Chondrocyte (in vitro differentiated cells): ENCODE measurements at places on chromosomes 16 and 17.

DNA sequence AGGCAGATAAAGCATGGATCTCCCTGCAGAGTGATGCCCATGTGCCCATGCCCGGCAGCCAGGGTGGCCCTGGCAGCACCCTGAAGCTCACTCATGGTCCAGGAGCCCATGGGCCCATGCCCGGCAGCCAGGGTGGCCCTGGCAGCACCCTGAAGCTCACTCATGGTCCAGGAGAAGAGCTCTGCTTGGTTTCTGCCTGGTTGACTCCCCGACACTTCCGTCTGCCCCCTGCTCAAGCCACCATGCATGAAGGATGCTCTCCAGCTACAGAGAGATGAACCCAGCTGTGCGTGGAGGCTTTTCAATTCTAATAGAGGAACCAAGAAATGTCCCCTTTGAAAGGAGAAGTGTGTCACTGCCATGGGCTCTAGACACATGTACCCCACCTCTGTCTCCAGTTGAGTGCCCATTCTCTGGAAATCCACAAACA is 8.7 kb downstream of the CCL17 start:
- H3K4me1 ChIP-seq, result peaks cover 19% of the 10 kb centered on the region
- H3K4me3 ChIP-seq, result no peak overlapping the region
- no peaks in the 10 kb centered on the region for H3K36me3 ChIP-seq
- DNase-seq, result no peak
- H3K27ac ChIP-seq, result no peak overlapping the region

GRCh38 chr16:6081320-6081976 is 983.9 kb upstream of the EEF2KMT start:
- H3K27ac ChIP-seq, result no peak overlapping the region
- no peaks in the 10 kb centered on the region for H3K36me3 ChIP-seq
- H3K27me3 ChIP-seq, result no peaks in the 10 kb centered on the region
- no peak overlapping the region for H3K4me3 ChIP-seq
- H3K4me1 ChIP-seq, result no peaks in the 10 kb centered on the region

GRCh38 chr16:1500465-1501150 is 7.4 kb downstream of the TELO2 start:
- H3K27me3 ChIP-seq, result no peaks in the 10 kb centered on the region
- H3K27ac ChIP-seq, result no peak overlapping the region
- no peak for DNase-seq
- H3K36me3 ChIP-seq, result peaks cover 11% of the 10 kb centered on the region

DNA sequence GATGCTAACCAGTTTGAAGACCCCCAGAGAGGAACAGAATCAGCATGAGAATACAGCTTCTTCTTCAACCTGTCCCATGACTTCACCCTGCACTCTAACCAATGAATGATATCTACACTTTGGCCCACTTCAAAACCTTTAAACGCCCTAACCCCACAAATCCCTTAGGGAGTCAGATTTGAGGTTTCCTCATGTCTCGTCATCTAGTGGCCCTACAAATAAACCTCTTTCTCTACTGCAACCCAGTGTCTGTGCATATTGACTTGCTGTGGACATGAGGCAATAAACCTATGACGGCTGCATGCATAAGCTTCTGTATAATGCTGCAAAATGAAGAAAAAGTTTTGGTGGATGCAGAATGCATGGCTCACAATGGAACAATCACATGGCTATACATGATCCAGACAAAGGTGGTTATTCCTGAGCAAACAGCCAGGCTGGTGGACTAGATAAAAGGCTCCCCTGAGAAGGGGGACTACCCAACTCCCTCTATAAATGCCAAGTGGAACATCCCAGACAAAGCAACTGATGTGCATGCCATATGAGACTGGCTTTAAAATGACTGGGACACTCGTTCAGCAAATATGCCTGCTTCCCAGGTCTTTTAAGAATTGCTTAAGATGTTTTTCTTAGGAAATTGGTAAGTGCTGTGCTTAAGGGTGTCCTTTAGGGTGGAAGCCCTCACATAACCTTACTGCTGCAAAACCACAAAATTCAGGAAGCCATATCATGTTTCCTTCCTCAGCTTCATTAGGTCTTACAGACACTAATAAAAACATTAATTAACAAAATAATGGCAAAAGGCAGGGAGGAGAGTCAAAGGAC is 12.2 kb downstream of the N4BP1 start:
- H3K27ac ChIP-seq, result no peak overlapping the region
- no peak for DNase-seq
- no peak overlapping the region for H3K4me3 ChIP-seq
- peaks cover 2% of the 10 kb centered on the region for H3K36me3 ChIP-seq

GRCh38 chr16:73166441-73166851 is 118.5 kb upstream of the ZFHX3 start:
- H3K36me3 ChIP-seq, result no peaks in the 10 kb centered on the region
- H3K27ac ChIP-seq, result peak overlapping the region; percentile 32
- peaks cover 36% of the 10 kb centered on the region for H3K4me1 ChIP-seq

GRCh38 chr17:3318336-3318735 is 20.2 kb upstream of the OR3A1 start:
- H3K27me3 ChIP-seq, result peaks cover 5% of the 10 kb centered on the region
- no peaks in the 10 kb centered on the region for H3K4me1 ChIP-seq
- DNase-seq, result no peak
- no peak overlapping the region for H3K4me3 ChIP-seq

DNA sequence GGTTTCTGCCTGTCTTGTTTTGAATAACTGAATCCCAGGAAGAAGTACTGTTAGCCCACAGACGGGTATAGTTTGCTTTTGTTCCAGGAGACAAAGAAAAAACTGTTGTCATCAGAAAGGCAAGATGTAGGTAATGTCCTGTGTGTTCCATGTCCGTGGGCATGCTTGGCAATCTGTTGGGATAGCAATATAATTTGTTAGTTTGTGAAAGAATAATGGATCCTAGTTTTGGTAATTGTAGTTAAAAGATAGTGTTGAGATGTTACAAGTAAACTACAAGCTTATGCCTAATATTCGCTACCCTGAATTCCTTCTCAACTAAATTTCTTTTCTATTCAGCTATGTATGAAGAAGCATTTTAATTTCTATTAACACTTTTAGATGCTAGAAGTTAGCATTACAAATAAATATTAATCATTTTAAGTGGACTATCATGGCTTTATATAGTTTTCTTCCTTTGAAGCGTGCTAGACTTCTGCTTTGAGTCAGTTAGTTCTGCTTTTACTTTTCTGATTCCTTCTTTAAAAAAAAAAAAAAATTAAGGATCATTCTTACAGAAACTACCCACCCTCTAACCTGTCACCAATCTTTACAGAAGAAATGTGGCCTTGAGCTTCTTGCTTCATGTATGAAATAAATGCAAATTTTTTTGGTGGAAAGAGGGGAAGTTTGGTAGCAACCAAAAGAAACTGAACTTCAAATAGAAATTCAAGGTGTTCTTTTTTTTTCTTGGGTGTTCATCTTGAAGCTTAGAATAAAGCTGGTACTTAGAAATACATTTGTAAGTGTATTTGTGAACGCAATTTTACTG is 2.4 kb downstream of the EVI2A start:
- no peak overlapping the region for H3K4me3 ChIP-seq
- H3K36me3 ChIP-seq, result peaks cover 3% of the 10 kb centered on the region
- H3K27me3 ChIP-seq, result no peaks in the 10 kb centered on the region
- no peak for DNase-seq

GRCh38 chr16:69784586-69784985 is 22.5 kb downstream of the WWP2 start:
- no peak for DNase-seq
- H3K4me1 ChIP-seq, result no peaks in the 10 kb centered on the region
- no peaks in the 10 kb centered on the region for H3K27me3 ChIP-seq
- H3K27ac ChIP-seq, result no peak overlapping the region
- H3K36me3 ChIP-seq, result peaks cover 10% of the 10 kb centered on the region

- no peak overlapping the region for H3K4me3 ChIP-seq
- H3K27me3 ChIP-seq, result peaks cover 3% of the 10 kb centered on the region
- DNase-seq, result no peak
- H3K27ac ChIP-seq, result no peak overlapping the region
- H3K4me1 ChIP-seq, result peaks cover 2% of the 10 kb centered on the region
These were observed 30.5 kb upstream of the CACNG1 start for GRCh38 chr17:67013891-67014290.

DNA sequence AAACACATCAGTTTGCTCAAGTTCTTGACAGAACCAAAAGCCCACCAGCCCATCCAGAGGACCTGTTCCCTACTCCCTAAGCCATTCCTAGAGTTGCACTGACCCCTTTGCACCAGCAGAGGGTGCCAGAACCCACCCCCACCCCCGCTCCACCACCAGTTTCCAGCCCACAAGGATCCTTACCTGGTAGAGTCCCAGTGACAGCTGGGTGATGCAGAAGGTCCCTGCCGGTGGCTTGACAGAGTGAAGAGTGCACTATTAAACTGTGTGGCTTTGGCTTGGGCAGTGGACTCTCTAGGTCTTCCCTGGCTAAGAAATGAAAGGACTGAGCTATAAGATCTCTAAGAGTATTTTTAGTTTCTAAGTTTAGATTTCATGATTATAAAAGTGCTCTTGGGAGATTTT is 73.3 kb upstream of the MTMR4 start:
- H3K36me3 ChIP-seq, result no peaks in the 10 kb centered on the region
- peaks cover 20% of the 10 kb centered on the region for H3K4me1 ChIP-seq
- no peak overlapping the region for H3K27ac ChIP-seq

- no peak overlapping the region for H3K27ac ChIP-seq
- H3K36me3 ChIP-seq, result peaks cover 29% of the 10 kb centered on the region
- no peaks in the 10 kb centered on the region for H3K27me3 ChIP-seq
- H3K4me1 ChIP-seq, result peaks cover 18% of the 10 kb centered on the region
- DNase-seq, result no peak
These were observed 47.2 kb downstream of the TNRC6A start for GRCh38 chr16:24776501-24777220.

GRCh38 chr17:51371732-51372151 is 111.4 kb downstream of the UTP18 start:
- peak overlapping the region; percentile 94 for H3K27ac ChIP-seq
- peaks cover 2% of the 10 kb centered on the region for H3K27me3 ChIP-seq
- no peaks in the 10 kb centered on the region for H3K36me3 ChIP-seq
- H3K4me3 ChIP-seq, result peak overlapping the region; percentile 68
- H3K4me1 ChIP-seq, result peaks cover 7% of the 10 kb centered on the region

DNA sequence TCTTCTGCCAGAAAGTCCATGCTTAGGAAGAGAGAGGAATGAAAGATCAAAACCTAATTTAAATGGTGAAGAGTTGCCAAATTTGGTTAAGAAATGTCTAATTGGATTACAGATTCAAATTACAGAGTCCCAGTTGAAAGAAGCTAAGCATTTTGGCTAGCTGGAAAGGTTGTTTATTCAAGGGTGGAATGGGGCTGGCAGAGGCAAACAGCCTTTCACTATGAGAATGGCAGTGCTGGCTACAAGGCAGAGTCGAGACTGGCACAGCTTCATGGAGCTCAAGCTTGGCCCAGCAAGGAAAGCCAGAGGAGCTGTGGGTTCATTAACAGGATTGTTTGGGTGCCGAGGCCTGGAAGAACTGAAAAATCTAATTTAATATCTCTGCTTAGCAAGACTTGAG is 13.6 kb downstream of the MAP3K3 start:
- H3K4me3 ChIP-seq, result no peak overlapping the region
- DNase-seq, result no peak
- H3K27ac ChIP-seq, result no peak overlapping the region
- peaks cover 15% of the 10 kb centered on the region for H3K36me3 ChIP-seq

GRCh38 chr17:50976951-50977472 is 110.9 kb upstream of the TOB1 start:
- peak overlapping the region; percentile 92 for H3K27ac ChIP-seq
- peaks cover 10% of the 10 kb centered on the region for H3K4me1 ChIP-seq
- no peaks in the 10 kb centered on the region for H3K27me3 ChIP-seq
- H3K36me3 ChIP-seq, result peaks cover 33% of the 10 kb centered on the region

GRCh38 chr16:70692130-70692872 is 6.4 kb upstream of the MTSS2 start:
- H3K36me3 ChIP-seq, result no peaks in the 10 kb centered on the region
- H3K27me3 ChIP-seq, result no peaks in the 10 kb centered on the region
- no peak for DNase-seq
- peaks cover 92% of the 10 kb centered on the region for H3K4me1 ChIP-seq
- H3K27ac ChIP-seq, result peak overlapping the region; percentile 100

GRCh38 chr17:40932608-40933007 is 4.8 kb downstream of the KRT23 start:
- H3K27me3 ChIP-seq, result no peaks in the 10 kb centered on the region
- H3K4me1 ChIP-seq, result peaks cover 4% of the 10 kb centered on the region
- no peak for DNase-seq
- no peak overlapping the region for H3K27ac ChIP-seq
- no peak overlapping the region for H3K4me3 ChIP-seq

DNA sequence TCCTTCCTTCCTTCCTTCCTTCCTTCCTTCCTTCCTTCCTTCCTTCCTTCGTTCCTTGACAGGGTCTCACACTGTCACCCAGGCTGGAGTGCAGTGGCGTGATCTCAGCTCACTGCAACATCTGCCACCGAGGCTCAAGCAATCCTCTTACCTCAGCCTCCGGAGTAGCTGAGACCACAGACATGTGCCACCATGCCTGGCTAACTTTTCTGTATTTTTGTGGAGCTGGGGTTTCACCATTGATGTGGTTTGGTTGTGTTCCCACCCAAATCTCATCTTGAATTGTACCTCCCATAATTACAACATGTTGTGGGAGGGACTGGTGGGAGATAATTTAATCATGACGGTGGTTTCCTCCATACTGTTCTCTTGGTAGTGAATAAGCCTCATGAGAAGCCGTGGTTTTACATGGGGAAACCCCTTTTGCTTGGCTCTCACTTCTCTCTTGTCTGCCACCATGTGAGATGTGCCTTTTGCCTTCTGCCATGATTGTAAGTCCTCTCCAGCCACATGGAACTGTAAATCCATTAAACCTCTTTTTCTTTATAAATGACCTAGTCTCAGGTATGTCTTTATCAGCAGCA is 90.3 kb upstream of the MPHOSPH6 start:
- H3K27me3 ChIP-seq, result peaks cover 49% of the 10 kb centered on the region
- no peak for DNase-seq
- H3K36me3 ChIP-seq, result no peaks in the 10 kb centered on the region
- no peak overlapping the region for H3K4me3 ChIP-seq
- H3K4me1 ChIP-seq, result no peaks in the 10 kb centered on the region
- no peak overlapping the region for H3K27ac ChIP-seq

- H3K27me3 ChIP-seq, result no peaks in the 10 kb centered on the region
- no peak for DNase-seq
- H3K36me3 ChIP-seq, result no peaks in the 10 kb centered on the region
- H3K4me3 ChIP-seq, result no peak overlapping the region
- H3K27ac ChIP-seq, result no peak overlapping the region
These were observed 1028.1 kb upstream of the EEF2KMT start for GRCh38 chr16:6125483-6126259.

DNA sequence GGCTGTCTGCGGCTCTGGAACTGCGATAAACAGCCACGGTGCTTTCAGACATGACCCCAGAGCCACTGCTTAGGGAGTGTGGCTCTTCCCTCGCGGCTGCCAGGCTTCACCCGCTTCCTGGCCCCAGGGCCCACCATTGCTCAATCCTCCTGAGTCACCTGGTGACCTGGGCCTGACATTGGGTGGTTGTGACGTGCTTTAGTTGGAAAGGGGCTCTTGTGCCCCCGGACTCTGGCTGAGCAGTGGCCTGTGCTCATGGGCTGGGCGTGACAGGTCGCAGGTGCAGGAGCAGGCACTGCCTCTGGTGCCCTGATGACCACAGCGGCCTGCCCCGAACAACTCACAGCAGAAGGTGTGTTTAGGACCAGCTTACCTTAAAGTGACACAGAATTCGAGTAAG is 8.6 kb upstream of the NUDT16L1 start:
- H3K27ac ChIP-seq, result no peak overlapping the region
- DNase-seq, result no peak
- no peaks in the 10 kb centered on the region for H3K4me1 ChIP-seq
- no peaks in the 10 kb centered on the region for H3K27me3 ChIP-seq
- peaks cover 6% of the 10 kb centered on the region for H3K36me3 ChIP-seq
- H3K4me3 ChIP-seq, result no peak overlapping the region

GRCh38 chr17:55757659-55758058 is 6.8 kb downstream of the PCTP start:
- no peaks in the 10 kb centered on the region for H3K36me3 ChIP-seq
- no peak overlapping the region for H3K27ac ChIP-seq
- H3K4me3 ChIP-seq, result no peak overlapping the region
- peaks cover 7% of the 10 kb centered on the region for H3K4me1 ChIP-seq
